ENCODE measurements at places on chromosomes 13 and 19. TPM values are rescaled to one million over a fixed set of nuclear protein-coding genes. Genes with fewer than 3 reads are reported as not detected.

Gene SIGLEC9
- total RNA-seq = 5.1 TPM

Gene CLEC17A
- not detected for total RNA-seq

Gene PSG11
- not detected for total RNA-seq

Gene DAND5
- 5.2 TPM for total RNA-seq

Gene GPR180
- total RNA-seq = 4.9 TPM

Gene KLHL1
- not detected for total RNA-seq

Gene SLC25A41
- total RNA-seq = 0.18 TPM

Gene DACT3
- total RNA-seq = 15.1 TPM

Gene TTC9B
- total RNA-seq = not detected

Gene PRR22
- 1.7 TPM for total RNA-seq

Gene ANGPTL8
- 4.0 TPM for total RNA-seq

Gene PRSS57
- not detected for total RNA-seq

Gene ADM5
- total RNA-seq = 1.2 TPM

Gene SIGLEC12
- total RNA-seq = not detected

Gene CKM
- total RNA-seq = 3,213 TPM

Measured in left cardiac atrium (tissue), 4 donors.